ENCODE measurements at places on chromosomes 6 and 20.

DNA sequence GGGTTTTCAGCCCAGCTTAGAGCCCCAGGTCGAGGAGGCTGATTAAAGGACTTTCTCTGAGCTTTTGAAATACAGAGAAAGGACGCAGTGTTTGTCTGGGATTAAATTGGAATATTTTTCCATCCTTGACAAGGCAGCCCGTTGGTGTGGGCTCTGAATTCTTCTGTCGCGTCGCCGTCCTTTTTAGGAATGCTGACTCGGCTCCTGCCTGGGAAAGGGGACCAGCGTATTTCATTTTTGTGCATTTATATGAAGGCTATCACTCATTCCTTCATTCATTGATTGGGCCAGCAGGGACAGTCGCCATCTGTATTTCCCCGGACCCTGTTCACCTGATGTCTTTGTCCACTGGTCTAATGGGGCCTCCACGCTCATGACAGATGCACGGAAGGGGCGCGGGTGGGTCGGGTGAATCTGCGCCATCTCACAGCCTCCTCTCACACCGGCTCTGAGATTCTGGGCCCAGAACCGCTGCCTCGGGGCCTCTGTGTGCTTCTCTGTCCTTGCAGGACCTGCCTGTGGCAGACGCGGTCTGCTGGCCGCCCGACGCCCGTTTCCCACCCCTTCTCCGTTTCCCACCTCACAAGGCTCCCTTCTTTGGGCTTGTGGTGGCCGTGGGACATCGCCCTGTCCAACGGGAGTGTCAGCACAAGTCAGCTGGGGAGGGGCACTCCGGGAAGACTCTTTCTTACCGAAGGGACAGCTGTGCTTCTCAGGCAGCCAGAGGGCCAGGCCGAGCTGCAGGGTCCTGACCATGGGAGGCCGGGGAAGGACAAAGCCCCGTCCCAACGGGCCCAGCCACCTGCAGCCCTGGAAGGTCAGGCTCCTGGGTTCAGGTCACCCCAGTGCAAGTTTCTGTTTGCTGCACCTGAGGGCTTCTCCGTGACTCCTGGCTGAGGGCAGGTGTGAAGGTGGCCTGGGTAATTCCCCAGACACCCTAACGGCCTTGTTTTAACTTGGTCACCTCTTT, 157.3 kb downstream of the TAF4 start:
- DNase-seq = no peak

DNA sequence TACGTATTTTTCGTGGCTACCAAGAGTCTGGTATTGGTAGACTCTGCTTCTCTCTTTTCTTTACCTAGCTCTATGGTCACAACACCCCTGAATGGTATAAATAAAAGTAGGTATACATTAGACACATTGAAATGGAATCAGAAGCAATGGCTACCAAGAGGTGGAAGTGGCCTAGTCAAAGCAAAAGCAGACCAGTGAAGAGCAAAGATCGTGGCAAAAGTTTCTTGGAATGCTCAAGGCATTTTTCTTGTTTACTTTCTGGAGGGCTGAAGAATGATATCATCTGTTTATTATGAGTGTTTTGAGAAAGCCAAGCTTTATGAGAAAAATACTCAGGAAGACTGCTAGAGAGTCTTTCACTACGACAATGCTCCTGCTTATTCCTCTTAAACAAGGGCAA, 28.6 kb upstream of the MOCS1 start:
- no peak for DNase-seq

DNA sequence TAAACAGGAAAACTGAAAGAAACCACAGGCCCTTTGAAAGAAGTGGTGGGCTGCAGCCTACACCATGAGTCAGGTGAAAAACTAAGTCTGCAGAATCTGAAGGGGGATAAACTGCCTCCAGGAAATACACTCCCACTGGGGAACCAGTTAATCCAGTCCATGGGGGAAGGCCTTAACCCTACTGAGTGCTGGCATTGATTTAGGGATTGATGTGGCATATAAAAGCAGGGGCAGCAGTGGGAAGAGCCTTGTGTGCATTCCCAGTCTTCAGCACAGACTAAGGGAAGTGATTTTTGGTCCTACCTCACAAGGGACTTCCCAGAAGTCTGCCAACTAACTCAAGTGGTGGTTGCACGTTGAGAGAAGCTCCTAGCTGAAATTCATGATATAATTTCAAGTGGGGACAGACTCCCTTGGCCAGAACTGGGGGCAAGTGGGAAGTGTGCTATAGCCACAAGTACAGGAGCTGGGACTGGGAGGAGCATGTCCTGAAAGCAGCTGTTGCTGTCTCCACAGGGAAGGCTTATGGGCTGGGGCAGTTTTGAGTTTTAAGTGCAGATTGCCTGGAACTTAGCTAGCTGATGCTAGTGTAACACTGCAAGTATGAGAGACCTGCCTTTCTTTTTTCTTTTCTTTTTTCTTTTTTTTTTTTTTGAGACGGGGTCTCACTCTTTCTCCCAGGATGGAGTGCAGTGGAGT, 31.2 kb downstream of the CITED2 start:
- DNase-seq = no peak

- no peak for DNase-seq
Measured at GRCh38 chr6:63732336-63732735, 96.7 kb downstream of the PHF3 start.

- no peak for DNase-seq
Measured at GRCh38 chr20:15072316-15072715, 734.9 kb upstream of the FLRT3 start.

DNA sequence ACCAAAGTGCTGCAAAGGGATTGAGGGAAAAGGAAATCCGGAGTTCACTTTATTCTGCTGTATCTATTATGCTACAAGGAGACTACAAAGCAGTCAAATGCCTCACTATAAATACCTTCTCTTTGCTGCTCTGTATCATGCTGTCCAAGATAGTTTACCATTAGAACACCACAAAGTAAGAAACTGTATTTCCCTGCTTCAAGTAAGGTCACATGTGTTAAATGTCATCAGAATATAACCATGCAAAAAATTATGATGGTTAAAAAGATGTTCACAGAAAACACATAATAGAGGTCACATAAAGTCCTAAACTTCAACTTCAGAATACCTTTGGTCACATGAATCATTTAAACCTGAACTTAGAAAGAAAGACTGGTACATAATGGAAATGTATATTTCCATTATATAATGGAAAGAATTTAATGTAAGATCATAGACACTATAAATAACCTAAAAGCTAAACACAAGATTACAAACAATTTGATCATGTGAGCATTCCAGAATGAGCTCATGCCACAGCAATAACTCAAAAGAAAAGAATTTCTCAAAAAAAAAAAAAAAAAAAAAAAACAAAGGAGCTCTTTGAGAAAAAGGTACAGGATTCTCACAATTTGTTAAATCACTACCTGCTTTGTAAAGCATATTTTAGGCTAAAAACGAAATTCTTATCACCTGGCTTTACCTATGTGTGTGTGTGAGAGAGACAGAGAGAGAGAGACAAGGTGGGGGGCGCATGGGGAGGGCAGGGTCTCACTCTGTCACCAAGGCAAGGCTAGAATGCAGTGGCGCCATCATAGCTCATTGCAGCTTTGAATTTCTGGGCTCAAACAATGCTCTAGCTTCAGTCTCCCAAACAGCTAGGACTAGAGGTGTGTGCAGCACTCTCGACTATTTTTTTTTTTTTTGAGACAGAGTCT, 58.7 kb downstream of the KIF13A start:
- no peak for DNase-seq

GRCh38 chr20:50587291-50587961, 77.2 kb downstream of the PTPN1 start:
- DNase-seq = peak; percentile 65

GRCh38 chr6:29965873-29966601, 23.7 kb downstream of the HLA-A start:
- DNase-seq = peak; percentile 88

All from NCI-H1105 treated with DMSO at 0.1 percent for 48 hours (cell line).